Activated CD4-positive, alpha-beta T cell treated with anti-CD3 and anti-CD28 coated beads for 24 hours (primary cell): ENCODE measurements at places on chromosomes 6 and 20.

DNA sequence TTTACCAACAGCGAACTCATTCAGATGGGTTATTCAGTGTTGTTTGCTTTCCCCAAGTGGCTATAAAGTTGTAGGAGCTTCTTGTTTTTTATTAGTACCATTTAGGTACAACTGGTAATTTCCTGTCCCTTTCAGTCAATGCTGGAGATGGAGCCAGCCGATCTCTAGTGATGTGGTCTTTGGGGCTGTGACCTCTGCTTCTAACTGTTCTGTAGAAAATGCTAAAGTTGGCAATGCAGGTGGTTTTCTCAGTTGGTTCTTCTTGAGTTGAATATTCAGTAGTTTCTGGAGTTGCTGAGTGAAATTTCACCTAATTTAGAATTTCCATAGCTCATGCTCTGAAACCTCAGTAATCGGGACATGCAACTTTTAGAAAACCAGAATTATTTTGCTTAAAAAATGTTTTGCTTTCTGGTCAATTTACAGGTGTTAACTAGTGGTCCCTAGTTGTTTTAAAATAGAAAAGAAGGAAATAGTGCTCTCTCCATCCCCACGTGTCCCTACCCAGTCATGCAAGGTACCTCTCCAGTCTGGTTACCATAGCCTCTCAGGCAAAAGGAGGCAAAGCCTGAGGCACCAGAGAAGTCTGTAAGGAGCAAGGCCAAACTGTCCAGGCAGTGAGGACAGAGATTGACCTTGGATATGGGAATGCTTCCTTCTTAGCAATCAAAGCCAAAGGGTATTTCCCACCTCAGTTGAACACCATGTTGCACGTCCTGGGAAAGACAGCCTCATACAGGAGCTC lies 27.3 kb upstream of the GABRR1 start:
- no peak for DNase-seq

GRCh38 chr20:49976542-49976941 lies 6.2 kb upstream of the SNAI1 start:
- no peak for DNase-seq

DNA sequence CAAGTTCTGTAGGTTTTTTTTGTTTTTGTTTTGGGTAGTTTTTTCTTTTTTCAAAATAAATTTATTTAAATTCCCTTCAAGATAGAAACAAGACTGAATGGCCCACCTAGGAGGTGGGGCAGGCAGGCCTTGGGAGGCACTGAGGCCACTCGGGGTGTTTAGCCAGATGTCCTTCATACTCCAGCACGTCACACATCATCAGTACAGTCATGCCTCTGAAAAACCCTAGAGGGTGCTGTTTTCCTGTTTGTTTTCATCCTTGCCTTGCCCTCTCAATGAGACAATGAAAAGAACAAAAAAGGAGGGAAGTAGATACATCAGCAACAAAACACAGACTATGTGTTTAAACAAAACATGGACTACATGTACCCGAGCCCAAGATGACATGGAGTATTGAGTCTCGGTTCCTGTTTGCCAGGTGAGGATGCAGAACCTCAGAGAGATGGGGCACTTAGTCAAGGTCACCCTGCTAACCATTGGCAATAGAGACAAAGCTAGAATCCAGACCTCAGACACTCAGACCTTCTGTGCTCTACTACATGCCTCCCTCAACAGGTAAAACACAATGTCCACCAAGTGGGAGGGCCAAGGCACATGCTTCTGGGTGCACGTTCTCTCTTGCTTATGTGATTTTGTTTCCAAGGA lies 26.8 kb upstream of the CLIC5 start:
- no peak for DNase-seq

GRCh38 chr20:48995589-48995988 lies 50.5 kb upstream of the CSE1L start:
- DNase-seq, result no peak

DNA sequence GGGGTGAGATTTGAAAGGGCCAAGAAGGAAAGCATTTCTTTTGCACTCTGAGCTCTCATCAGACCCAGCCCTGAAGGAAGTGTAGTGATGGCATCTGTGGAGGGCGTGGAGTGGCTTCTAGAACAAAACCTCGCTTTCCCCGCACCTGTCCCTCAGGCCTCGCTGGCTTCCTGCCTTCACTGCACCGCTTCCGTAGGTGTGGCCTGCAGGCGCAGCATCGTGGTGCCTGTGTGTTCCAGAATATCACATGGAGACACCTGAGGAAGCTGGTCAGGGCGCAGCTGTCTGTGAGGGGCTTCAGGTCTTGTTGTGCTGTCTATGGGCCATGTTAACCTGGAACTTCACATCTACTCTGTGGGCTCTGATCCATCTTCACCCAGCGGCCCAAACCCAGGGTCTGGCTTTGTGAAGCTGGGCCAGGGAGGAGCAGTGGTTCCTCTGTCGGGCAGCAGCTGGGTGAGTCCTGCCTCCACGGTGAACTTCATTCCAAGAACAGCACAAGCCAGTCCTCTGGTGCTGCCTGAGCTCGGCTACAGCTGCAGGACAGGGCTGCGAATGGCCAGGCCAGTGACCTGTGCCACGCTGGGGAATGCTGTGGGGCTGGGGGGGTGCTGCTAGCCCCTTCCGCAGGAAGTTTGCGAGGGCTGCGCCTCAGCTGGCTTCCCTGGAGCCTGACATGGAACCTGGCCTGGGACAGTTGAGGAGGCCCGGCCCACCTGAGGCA lies 40.9 kb downstream of the DSTN start:
- no peak for DNase-seq

- no peak for DNase-seq
Observed at GRCh38 chr20:57973886-57974285, 254.6 kb downstream of the ANKRD60 start.

- no peak for DNase-seq
Observed at GRCh38 chr6:28875191-28875747, 48.5 kb downstream of the TRIM27 start.

- no peak for DNase-seq
Observed at GRCh38 chr6:63739094-63739687, 103.6 kb downstream of the PHF3 start.

- DNase-seq, result no peak
Observed at GRCh38 chr6:105109955-105110895, 69.6 kb downstream of the POPDC3 start.

GRCh38 chr20:11719153-11719552 lies 198.5 kb upstream of the BTBD3 start:
- no peak for DNase-seq

DNA sequence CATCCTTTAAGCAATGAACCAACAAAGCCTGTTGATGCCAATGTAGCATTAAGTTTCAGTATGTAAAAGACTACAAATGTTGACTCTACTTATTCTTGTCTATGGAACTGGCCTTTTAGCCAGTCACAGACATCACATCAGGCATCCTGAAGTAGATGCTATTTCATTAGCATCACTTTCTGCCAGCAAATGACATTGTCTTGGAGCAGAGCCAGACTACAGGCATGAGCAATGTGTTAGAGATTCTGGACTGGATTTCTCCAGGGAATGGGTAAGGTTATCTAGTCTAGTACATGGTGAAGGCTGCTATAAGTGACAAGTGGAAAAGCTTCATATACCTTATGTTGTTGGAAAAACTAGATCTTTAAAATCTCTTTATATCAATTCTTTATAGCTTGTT lies 142.9 kb downstream of the ADGRB3 start:
- no peak for DNase-seq

DNA sequence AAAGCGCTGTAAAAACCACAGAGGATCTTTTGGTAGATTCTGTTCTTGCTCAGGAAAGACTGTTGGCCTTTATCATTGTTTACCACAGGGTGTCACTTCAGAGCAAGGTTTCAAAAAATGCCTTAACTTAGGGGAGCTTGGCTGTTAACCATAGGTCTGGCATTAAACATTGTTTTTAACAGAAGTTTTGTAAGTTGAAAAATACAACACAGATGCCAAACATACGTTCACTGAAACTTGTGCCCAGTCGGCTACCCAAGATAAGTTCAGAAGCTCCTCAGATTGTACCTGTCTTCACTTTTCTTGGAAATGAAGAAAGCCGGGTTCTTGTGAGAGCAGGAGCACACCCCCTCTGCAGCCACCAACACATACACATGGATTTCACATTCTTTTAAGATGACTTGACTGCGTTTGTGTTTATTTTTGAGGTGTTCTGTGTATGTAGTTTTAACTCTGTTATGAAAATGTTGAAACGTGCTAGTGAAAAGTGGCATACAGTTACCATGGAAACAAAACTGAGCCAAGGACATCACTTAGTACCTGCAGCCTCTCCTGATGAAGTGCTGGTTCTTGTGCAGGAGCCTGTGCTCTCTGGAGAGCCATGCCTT lies 64.9 kb downstream of the SYCP2L start:
- DNase-seq, result no peak

DNA sequence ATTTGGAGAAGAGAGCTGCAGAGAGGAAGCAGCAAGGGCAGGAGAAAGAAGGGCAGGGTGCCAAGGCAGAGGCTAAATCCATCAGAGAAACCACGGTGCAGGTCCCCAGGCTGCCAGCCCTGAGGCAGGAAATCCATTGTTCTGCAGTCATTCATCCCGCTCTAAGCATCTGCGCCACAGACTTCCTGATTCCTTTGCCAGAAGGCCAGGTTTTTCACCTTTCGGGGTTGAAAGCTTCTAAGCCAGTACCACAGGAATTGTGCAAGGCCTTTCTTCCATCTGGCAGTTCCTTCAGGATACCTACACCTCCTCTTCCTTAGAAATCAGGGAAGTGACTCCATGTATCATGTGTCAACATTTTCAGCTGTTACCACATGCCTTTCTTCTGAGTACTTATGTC lies 45.6 kb downstream of the ADGRF5 start:
- no peak for DNase-seq

- no peak for DNase-seq
Observed at GRCh38 chr6:170032706-170033309, 258.1 kb downstream of the DLL1 start.

DNA sequence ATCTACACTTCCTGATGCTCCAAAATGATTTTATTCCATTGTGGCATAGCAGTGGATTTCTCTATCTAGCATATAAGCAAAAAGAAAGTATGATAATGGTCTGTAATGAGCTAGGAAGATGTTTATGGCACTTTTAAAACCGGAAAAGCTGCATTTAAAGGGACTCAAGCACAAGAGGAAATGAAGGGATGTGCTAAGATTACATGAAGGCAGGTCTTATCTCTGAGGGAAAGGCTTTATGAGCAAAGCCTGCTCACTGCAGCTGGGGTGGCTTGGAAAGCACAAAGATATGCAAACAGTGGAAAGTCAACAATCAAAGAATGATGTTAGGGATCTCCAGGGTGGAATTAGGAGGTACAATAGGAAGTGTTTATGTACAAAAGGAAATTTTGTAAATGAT lies 138.2 kb downstream of the TENT5A start:
- no peak for DNase-seq

DNA sequence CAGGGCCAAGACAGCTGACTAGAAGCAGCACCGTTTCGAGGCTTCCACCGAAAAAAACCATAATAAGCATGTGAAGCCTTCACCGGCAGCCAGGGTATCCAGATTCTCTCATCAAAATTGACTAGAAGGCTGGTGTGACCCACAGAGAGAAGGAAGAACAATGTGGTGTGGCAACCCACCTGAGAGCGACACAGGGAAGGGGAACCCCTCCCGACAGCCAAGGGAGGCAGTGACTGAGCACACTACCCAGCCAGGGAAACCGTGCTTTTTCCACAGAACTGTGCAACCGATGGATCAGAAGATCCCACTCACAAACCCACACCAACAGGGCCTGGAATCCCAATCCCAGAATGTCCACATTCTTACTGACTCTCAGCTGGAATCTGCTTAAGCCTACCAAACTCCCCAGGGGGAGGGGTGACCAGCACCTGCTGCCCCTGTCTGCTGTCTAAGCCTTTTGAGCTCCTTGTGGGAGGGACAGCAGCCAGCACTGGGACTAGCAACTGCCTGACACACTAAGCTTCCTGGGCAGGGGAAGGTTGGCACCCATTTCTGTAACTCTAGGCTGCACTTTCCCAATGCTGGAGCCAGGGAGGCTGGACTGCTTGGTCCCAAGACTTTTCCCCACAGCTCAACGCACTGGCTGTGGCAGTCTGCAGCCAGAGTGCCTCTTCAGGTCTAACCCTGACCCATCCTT lies 231.9 kb upstream of the FAM83B start:
- no peak for DNase-seq

- DNase-seq, result no peak
Observed at GRCh38 chr6:26187981-26188635, 100.9 kb downstream of the HFE start.

GRCh38 chr6:52672412-52673025 lies 1.6 kb downstream of the TMEM14A start:
- no peak for DNase-seq

- DNase-seq, result no peak
Observed at GRCh38 chr6:169653691-169654090, 48.1 kb downstream of the WDR27 start.

DNA sequence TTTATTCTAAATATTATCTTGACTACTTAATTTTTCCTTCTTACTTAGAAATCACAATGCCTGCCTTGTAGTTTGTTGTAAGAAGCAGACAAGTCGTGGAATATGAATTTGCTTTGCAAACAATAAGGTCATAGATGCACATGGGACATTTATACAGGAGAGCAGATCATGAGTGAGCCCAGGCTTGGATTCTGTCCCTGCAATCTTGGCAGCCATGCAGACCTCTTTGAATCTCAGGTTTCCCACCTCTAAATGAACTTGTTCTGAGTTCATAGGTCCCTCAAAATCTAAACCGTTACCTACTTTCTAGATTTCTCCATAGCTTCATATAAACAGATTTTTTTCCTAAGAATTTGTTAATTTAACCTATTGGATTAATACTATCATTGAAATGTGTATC lies 19.5 kb downstream of the KIAA0408 start:
- DNase-seq, result no peak

- no peak for DNase-seq
Observed at GRCh38 chr20:22437354-22437753, 147.0 kb downstream of the FOXA2 start.

DNA sequence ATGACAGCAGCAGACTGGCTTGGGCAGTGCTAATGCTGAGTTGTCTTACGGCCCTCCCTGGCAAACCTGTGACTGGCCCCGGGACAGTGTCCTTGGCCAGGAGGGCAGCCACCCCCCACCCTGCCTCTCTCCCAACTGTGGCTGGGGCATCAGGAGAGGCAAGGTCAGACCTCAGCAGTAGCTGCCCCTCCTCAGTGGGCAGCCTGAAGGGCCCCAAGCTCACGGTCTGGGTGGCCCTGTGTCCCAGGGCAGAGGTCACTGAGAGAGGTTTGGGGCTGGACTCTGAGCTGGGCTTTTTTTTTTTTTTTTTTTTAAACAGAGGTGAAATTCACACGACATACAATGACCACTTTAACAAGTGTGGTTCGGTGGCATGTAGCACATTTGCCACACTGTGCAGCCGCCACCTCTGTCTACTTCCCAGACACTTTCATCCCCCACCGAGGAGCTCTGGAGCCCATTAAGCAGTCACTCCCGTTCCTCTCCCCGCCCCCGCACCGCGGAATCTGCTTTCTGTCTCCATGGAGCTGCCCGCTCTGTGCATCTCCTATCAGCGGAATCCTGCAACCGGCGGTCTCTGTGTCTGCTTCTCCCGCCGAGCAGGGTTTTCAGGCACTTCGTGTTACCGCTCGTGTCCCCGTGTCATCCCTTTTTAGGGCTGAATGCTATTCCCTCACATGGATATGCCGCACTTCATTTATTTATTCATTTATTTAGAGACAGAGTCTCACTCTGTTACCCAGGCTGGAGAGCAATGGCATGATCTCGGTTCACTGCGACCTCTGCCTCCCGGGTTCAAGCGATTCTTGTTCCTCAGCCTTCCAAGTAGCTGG lies 67.9 kb upstream of the GATA5 start:
- DNase-seq, result no peak

- DNase-seq, result no peak
Observed at GRCh38 chr20:42906120-42906519, 283.6 kb downstream of the PTPRT start.
